ENCODE measurements at places on chromosomes 16 and 17.

GRCh38 chr17:50372222-50372757 lies 694 bp downstream of the MRPL27 start:
- DNase-seq, result no peak

DNA sequence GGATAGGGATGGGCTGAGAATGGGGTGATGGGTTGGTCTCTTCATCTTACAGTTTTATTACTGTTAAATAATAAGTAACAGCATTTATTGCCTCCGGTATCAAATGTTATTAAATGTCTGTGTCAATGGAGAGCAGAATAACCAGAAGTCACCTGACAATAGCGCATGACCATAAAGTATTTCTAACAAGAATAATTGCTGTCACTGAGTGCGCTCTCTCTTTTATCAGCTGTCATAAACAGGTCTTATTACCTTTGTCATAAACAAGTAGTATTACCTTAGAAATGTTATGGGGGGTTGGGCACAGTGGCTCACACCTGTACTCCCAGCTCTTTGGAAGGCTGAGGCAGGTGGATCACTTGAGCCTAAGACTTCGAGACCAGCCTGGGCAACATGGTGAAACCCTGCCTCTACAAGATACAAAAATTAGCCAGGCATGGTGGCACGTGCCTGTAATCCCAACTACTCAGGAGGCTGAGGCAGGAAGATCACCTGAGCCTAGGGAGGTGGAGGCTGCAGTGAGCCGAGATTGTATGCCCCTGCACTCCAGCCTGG lies 120.6 kb downstream of the MAP2K6 start:
- DNase-seq, result no peak

DNA sequence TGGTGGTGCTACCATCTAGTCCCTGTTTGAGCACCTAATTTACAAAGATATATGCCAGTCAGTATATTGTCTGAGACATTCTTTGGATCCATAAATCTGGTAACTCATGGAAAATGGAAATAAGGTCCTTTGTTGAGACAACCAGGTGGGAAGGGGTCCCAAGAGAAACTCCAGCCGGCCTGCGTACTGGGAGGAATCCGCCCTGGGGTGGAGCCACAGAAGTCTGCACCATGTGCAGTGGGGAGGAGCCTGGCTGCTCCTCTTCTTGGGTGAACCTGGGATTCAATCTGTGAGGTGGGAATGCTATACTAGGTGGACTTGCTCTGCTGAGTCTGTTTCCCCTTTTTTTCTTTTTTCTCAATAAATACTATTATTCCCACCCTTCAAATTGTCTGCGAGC lies 339.2 kb upstream of the TNRC6C start:
- no peak for DNase-seq

DNA sequence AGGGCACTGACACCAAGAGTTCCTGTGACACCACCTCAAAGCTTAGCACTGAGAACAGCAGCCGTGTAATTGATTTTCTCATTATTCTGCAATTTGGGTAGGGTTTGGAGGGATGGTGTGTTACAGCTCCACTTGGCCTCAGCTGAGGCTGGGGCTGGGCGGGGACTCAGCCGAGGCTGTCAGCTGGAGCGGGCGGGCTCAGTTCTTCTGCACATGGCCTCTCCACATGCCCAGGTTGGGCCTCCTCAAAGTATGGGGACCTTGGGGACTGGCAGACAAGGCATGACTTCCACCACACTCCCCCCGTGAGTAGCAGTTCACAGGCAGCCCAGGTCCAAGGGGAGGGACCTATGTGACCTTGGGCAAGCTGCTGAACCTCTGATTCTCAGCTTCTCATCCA lies 171.5 kb downstream of the IRF8 start:
- DNase-seq, result no peak

GRCh38 chr17:58763263-58763662 lies 7.6 kb downstream of the PPM1E start:
- DNase-seq, result no peak

- peak; percentile 90 for DNase-seq
These were observed 3.9 kb upstream of the CCDC57 start for GRCh38 chr17:82216301-82217119.

GRCh38 chr17:74432424-74432690 lies 469 bp downstream of the GPRC5C start:
- DNase-seq, result no peak
